Ureter (tissue), 1 donor: ENCODE measurements at places on chromosomes 3 and 15. TPM values are rescaled to one million over a fixed set of nuclear protein-coding genes. Genes with fewer than 3 reads are reported as not detected.

GRCh38 chr3:25820366-25820765 lies 30.5 kb downstream of the OXSM start:
- DNase-seq: no peak

DNA sequence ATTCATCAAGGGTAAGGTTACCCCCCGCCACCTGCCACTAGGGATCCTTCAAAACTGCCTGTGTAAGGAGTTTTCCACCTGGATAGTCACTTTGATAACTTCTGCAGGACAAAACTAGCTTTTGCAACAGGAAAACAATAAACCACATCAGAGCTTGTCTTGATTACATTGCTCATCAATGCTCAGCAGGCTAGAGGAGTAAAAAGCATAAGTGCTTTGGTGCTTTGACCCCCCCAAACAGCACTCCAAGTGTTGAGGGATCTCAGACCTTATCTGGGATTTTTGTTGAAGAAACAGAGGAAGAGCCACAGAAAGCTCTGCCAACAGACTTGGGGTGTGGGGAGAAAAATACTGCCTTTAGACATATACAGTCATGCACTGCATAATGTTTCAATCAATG lies 10.8 kb upstream of the PHLDB2 start:
- no peak for DNase-seq

DNA sequence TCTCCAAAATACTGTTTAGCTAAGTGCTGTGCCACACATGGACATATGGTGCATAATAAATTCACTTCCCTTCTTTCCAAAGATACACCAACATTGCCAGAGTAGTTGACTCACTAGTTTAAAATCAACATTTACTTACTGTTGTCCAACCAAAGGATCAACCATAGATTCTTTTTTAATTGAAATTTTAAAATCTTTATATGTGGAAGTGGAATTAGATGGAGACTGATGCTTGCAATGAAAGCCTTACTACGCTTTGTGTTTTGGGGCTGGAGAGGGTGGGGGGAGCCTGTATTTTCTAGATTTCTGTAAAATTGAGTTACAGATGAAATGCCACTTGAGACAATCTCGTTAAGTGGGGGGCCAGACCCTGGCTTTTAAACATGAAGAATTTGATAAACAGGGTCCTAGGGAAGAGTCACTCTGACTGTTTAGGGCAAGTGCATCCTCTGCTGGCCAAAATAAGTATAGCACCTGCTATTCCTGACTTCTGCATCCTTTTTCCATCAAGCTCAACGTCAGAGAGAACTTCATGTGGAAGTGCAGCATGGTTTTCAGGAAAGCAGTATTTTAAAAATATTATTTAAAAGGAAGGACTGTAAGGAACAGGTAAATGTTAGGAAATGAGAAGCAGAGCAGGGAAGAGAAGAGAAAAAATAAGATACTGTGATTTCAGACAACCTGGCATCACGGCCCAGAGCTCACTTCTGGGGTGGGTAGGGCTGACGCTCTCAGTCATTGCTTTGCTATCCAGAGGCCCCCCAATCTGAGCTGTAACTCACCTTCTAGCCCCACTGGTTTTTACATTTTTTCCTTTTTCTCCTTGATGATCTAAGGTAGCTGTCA lies 76.7 kb downstream of the BOC start:
- DNase-seq: no peak

Gene MESP2
- not detected for total RNA-seq
